Activated naive CD4-positive, alpha-beta T cell treated with anti-CD3 and anti-CD28 coated beads, Interleukin-2, amount 10 ng/mL, durations not matched to agents 5 hours and 36 hours (primary cell): ENCODE measurements at places on chromosomes 4 and X. TPM values are rescaled to one million over a fixed set of nuclear protein-coding genes. Genes with fewer than 3 reads are reported as not detected.

HSD17B13 gene
- total RNA-seq, result 0.26 TPM

RRAGB gene
- 8.0 TPM for total RNA-seq

SUPT20HL2 gene
- not detected for total RNA-seq

CCDC149 gene
- not detected for total RNA-seq

GAGE12F gene
- total RNA-seq, result not detected

P2RY4 gene
- 0.14 TPM for total RNA-seq

SMPX gene
- not detected for total RNA-seq

TBX22 gene
- total RNA-seq, result not detected

MAGEA2 gene
- not detected for total RNA-seq

ARX gene
- not detected for total RNA-seq

PLAC1 gene
- not detected for total RNA-seq

F9 gene
- not detected for total RNA-seq

REELD1 gene
- total RNA-seq, result not detected

OTOP1 gene
- not detected for total RNA-seq

MAGED4 gene
- not detected for total RNA-seq

SOD3 gene
- total RNA-seq, result not detected

PDE5A gene
- total RNA-seq, result 0.48 TPM

P2RY8 gene
- 95.2 TPM for total RNA-seq

TBC1D9 gene
- total RNA-seq, result not detected

RNF175 gene
- not detected for total RNA-seq

RPS6KA3 gene
- 66.9 TPM for total RNA-seq

FAM47E gene
- not detected for total RNA-seq

OCRL gene
- 3.1 TPM for total RNA-seq

VCX gene
- not detected for total RNA-seq

NAP1L5 gene
- 3.8 TPM for total RNA-seq

CC2D2A gene
- total RNA-seq, result not detected

PAGE1 gene
- total RNA-seq, result not detected

PWWP3B gene
- total RNA-seq, result not detected

ARSJ gene
- not detected for total RNA-seq
